ENCODE measurements at places on chromosomes 13 and 19.

- no peak for DNase-seq
Observed at GRCh38 chr13:113417836-113418721, 35.2 kb downstream of the ADPRHL1 start.

- DNase-seq: peak; percentile 56
Observed at GRCh38 chr19:3387645-3388589, 21.5 kb downstream of the NFIC start.

GRCh38 chr13:106561551-106562170 is 6.3 kb downstream of the ARGLU1 start:
- DNase-seq: no peak

- no peak for DNase-seq
Observed at GRCh38 chr13:77514336-77514726, 21.2 kb upstream of the SCEL start.

DNA sequence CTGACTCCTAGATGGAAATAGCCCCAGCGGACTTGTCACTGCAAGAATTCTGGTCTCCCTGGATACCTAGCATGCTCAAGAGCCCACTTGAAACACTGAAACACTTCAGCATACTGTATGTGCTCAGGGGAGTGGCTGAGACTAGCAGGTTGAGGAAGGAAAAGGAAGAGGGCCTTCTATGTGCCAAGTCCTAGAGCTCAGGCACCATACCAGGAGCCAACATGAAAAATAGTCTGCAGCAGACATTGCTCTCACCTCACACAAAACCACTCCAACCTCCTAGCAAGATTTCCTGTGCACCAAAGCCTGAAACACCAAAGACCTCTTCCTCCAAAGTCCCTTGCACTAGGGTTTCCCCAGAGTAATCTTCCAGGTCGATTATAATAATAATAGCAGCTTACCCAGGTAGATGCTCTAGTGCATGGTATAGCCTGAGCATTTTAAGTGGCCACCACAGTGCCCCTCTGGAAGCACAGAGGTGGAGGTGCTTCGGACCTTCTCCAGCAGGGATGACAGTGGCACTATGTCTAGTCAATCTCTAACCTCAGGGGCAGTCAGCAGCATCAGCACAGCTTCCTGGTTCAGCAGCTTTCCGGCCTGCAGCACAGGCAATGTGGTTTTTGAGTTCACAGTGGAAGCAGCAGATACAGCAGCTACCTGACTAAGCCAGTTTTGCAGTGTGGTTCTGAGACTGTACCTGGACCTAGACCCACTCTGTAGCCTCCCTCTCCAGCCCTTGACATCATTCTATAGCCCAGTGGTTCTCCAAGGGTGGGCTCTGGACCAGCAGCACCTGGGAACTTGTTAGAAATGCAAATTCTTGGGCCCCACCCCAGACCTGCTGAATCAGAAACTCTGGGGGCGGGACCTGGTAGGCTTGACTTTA is 45.6 kb upstream of the UBE2L5 start:
- no peak for DNase-seq

DNA sequence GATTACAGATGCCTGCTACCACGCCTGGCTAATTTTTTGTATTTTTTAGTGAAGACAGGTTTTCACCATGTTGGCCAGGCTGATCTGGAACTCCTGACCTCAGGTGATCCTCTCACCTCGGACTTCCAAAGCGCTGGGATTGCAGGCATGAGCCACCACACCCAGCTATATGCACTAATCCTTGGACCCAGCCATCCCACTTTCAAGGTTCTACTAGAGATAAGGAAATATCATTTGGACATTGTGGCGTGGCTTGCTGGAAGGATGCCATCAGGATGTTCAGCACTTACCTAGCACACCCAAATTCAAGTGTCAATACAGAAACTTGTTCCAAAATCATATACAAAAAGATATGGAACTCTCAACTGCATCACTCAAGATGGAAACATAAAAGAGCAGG is 136.4 kb downstream of the ABCC4 start:
- no peak for DNase-seq

DNA sequence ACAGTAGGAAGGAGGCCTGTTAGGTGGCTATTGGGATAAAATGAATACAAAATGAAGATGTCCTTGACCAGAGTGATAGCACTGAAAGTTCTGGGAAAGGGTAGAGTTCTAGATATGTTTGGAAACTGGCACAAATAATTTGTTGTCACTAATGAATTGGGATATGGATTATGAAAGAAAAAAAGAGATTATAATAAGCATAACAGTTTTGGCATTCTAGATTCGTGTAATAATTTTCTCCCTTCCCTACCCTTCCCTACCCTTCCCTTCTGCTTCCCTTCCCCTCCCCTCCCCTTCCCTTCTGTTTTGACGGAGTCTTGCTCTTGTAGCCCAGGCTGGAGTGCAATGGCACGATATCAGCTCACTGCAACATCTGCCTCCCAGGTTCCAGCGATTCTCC is 271.0 kb upstream of the PRR20A start:
- no peak for DNase-seq

GRCh38 chr19:30848636-30849425 is 476.6 kb downstream of the ZNF536 start:
- DNase-seq: no peak

- peak; percentile 6 for DNase-seq
Observed at GRCh38 chr19:53432088-53432661, 391 bp downstream of the ZNF761 start.

GRCh38 chr19:23822735-23823134 is 64.0 kb upstream of the ZNF681 start:
- DNase-seq: no peak

- no peak for DNase-seq
Observed at GRCh38 chr19:41860419-41861115, 512 bp downstream of the RPS19 start.

- no peak for DNase-seq
Observed at GRCh38 chr13:50928659-50929462, 19.3 kb downstream of the RNASEH2B start.

- DNase-seq: peak; percentile 25
Observed at GRCh38 chr13:49374585-49375290, 69.1 kb downstream of the CAB39L start.

DNA sequence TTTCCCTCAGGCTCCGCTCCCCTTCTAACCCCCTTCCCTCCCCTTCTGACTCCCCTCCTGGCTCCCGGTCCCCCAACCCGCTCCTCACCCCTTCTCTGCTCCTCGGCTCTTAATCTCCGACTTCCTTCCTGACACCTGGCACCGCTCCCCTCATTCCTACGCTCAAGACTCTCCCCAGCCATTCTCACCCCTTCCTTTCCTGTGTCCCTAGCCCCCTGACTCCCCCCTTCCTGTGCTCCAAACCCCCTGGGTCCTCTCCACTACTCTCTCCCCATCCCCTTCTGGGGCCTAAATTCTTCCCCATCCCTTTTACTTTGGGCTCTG is 658 bp downstream of the CLPP start:
- DNase-seq: no peak

DNA sequence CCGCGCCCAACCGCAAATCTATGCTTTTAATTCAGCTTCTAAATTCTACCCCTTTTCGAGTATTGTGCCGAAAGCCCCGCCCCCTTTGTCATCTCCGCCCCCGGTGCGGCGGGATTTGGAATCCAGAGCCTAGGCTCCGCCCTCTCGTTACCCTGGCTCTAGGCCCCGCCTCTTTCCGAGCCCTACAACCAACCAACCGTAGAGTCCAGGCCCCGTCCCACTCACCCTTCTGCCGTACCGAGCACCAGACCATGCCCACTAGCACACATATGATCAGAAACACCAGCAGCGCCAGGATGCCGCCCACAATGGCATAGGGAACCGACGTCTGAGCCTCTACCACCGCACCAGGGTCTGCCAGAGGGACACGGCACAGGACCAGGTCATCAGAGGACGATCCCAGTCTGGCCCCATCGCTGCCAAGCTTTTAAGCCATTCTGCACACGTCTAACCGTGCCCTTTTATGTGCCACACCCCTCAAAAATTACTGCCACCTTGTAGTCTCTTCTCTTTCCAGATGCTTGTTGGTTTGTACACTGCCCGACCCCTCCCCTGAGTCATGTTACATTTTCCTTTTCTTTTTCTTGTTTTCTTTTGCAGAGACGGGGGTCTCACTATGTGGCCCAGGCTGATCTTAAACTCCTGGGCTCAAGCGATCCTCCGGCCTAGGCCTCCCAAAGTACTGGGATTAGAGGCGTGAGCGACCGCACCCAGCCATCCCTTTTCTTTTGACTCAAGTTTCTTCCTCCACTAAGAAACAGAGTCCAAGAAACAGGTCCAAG is 4.7 kb upstream of the ZNF428 start:
- no peak for DNase-seq

DNA sequence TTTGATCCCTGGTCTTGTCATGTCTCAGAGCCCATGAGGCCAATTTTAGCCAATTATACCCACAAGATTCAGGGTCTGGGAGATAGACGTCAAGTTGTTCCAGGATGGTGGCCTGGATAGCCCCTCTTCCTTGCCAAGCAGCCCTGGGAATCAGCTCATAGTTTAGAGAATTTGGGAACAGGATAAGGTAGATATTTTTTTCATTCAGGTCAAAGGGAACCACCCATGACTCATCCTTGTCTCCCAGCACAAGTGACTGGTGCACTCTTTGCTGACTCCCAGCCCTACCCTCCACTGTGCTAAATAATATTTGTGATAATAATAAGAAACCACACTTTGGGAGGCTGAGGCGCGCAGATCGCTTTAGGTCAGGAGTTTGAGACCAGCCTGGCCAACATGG is 17.1 kb upstream of the S1PR4 start:
- no peak for DNase-seq

GRCh38 chr19:40778706-40779284 is 748 bp downstream of the RAB4B start:
- DNase-seq: no peak

DNA sequence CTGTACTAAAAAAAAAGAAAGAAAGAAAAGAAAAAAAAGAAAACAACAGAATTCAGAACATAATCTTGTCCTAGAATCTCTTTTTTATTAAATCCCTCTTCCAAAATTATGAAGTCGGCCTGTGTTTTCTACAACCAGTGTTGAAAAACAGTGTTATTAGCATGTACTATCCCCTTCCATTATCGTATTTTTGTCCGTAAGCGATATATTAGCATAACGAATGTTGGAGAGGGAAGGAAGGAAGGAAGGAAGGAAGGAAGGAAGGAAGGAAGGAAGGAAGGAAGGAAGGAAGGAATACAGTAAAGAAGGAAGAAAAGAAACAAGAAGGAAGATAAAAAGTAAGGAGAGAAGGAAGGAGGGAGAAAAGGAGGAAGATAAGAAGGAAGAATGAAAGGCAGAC is 393.0 kb upstream of the TSHZ3 start:
- DNase-seq: no peak

- DNase-seq: peak; percentile 40
Observed at GRCh38 chr13:49649244-49649962, 21.1 kb downstream of the ARL11 start.

- no peak for DNase-seq
Observed at GRCh38 chr19:32813862-32814425, 55.6 kb downstream of the SLC7A9 start.

DNA sequence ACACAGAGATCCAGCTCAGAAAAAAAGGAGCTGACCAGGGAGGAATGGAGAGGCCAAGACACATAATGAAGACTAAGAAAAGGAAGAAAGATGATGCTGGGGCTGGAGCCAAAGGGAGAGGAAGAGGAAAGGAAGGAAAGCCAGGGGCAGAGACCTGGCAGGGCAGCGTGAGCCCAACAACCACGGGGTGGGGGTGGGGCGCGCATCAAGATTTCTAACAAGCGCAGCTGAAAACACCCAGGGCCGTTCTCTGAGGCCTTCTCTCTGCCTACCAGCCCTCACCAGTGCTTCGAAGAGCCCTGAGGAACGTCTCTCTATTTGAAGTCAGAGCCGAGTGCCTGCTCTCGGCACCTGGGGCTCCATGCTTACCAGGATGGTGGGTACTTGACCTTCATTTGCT is 23.6 kb upstream of the POU2F2 start:
- no peak for DNase-seq

DNA sequence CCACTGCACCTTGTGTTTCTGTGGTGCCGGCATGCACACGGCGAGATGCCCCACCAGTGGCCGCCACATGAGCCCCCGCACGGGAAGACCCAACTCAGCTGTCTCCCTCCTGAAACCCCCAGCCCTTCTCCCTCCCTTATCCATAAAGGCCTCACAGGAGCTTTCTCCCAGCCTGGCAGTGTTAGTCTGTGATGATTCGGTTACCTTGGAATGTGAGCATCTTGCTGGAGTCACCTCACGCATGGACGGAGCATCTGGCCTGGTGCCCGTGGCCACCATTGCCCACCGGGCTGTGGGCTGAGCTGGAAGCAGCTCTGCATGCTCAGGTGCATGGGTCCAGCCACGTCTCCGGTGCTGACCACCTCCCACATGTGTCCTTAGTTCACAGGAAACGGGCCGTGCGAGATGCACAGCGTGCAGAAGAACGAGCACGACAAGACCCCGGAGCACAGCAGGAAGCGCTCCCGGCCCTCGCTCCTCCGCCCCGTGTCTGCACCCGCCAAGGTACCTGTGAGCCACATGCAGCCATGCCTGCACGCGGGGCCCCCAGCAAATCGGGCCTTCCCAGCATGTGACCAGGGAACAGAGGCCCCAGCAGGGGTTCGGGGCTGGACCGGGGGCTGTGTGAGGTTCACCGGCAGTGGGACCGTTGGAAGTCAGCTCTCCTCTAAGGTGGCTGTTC is 22.0 kb downstream of the SIN3B start:
- DNase-seq: peak; percentile 37

GRCh38 chr19:7376151-7376852 is 27.6 kb downstream of the ARHGEF18 start:
- no peak for DNase-seq

DNA sequence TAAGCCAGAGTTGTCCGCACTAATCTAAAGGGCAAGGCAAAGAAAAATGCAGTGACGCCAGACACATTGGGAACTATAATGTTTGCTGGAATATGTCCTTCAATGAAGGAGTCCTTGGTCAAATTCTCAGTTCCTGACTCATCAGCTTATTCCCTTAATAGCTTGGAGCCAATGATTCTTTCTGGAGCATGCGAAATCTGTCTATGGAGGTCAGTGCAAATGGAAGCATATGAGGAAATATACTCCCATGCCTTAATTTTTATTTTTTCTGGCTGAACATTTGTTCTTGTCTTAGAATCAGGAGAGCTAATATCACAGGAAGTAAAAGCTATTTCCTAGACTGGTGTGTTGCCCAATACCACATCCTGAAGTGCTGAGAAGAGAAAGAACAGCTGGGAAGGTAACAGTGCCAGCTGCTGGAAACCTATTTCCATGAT is 289.8 kb upstream of the SPRY2 start:
- peak; percentile 13 for DNase-seq

DNA sequence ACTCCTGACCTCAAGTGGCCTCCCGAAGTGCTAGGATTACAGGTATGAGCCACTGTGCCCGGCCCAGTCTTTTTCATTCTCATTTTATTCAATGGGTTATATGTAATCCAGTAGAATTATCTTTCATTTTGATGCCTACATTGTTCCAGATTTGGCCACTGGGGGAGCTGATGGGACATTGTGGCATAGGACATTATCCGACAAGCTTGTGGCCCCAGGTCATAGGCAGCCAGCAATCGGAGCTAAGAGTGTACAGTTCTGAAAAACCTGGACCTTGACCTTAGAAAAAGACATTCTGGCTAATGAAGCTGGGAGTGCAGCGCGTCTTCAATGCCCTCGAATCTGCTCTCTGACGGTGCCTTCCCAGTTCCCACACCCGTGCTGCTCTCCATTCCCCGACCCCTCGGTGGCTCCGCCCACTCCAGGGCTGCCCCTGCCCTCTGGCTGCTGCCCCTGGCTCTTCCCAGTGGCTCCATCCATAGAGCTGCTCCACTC is 108.7 kb downstream of the TEX29 start:
- peak; percentile 4 for DNase-seq

GRCh38 chr13:109730812-109731335 is 55.5 kb downstream of the IRS2 start:
- DNase-seq: no peak
